HepG2 (cell line): ENCODE measurements at places on chromosomes 7 and 10. TPM values are rescaled to one million over a fixed set of nuclear protein-coding genes. Genes with fewer than 3 reads are reported as not detected.

GRCh38 chr10:35926846-35927245, 284.8 kb upstream of the FZD8 start:
- DNase-seq: no peak
- no peak overlapping the region for H3K27ac ChIP-seq
- H3K4me3 ChIP-seq: no peak overlapping the region
- no peaks in the 10 kb centered on the region for H3K27me3 ChIP-seq
- no peaks in the 10 kb centered on the region for H3K4me1 ChIP-seq

- no peaks in the 10 kb centered on the region for H3K36me3 ChIP-seq
- no peak overlapping the region for H3K27ac ChIP-seq
- DNase-seq: no peak
Observed at GRCh38 chr7:94877731-94878670, 29.4 kb upstream of the PPP1R9A start.

GRCh38 chr10:4103603-4104002, 318.6 kb upstream of the KLF6 start:
- no peak overlapping the region for H3K27ac ChIP-seq
- no peaks in the 10 kb centered on the region for H3K36me3 ChIP-seq
- no peaks in the 10 kb centered on the region for H3K27me3 ChIP-seq
- no peaks in the 10 kb centered on the region for H3K4me1 ChIP-seq

GRCh38 chr7:112337892-112338291, 112.4 kb upstream of the IFRD1 start:
- peaks cover 10% of the 10 kb centered on the region for H3K36me3 ChIP-seq
- H3K27ac ChIP-seq: no peak overlapping the region
- H3K4me3 ChIP-seq: no peak overlapping the region

- no peaks in the 10 kb centered on the region for H3K27me3 ChIP-seq
- H3K4me1 ChIP-seq: no peaks in the 10 kb centered on the region
- H3K36me3 ChIP-seq: peaks cover 74% of the 10 kb centered on the region
- no peak for DNase-seq
- H3K4me3 ChIP-seq: no peak overlapping the region
Observed at GRCh38 chr7:137920637-137921399, 74.0 kb upstream of the DGKI start.

DNA sequence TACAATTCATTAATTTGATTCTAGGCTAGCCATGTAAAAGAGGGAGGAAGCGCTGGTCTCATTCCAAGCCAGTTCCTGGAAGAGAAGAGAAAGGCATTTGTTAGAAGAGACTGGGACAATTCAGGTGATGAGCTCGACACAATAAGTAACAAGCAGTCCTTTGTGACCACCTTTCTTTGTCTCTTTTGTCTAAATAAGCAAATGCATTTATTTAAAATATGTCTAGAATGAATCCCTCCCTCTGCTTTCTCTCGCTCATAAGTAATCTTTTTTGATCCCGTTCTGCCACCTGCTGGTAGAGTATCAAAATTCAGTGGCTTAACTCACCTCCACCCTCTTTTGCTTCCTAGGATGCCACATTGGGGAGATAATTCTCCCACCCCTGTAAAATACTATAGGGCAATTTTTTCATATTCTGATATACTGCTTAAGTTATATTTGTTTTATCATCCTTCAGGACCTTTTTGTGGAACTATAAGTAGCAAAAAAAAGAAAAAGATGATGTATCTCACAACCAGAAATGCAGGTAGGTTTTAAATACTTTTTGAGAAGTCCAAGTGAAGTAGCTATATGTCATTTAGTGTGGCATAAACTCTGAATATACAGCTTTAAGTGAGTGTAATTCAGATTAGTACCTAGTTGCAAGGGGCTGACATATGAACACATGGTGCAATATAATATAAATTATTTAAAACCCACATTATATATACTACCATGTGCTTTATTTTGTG, 91.5 kb downstream of the GSDME start:
- no peaks in the 10 kb centered on the region for H3K4me1 ChIP-seq
- H3K36me3 ChIP-seq: no peaks in the 10 kb centered on the region
- H3K27me3 ChIP-seq: no peaks in the 10 kb centered on the region; the same call in 1 of the 2 replicates
- H3K27ac ChIP-seq: no peak overlapping the region
- no peak overlapping the region for H3K4me3 ChIP-seq

GRCh38 chr10:21791276-21791675, 212.3 kb downstream of the DNAJC1 start:
- no peaks in the 10 kb centered on the region for H3K4me1 ChIP-seq
- no peaks in the 10 kb centered on the region for H3K36me3 ChIP-seq
- no peaks in the 10 kb centered on the region for H3K27me3 ChIP-seq
- no peak overlapping the region for H3K4me3 ChIP-seq

DNA sequence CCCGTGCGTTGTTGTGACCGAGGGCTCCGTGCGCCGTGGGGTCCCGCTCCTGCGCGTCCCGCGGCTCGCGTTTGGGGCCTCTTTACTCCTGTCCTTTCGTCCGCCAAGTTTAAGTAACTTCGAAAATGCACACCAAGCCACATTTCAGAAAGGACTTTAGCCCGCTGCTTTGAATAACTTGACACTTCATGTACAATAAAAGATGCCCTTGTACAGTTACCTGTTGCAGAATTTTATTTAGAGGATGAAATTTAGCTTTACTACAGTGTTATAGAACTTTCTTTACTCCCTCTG, 459 bp downstream of the SUGCT start:
- no peaks in the 10 kb centered on the region for H3K36me3 ChIP-seq
- peak overlapping the region; percentile 84 for H3K4me3 ChIP-seq
- H3K4me1 ChIP-seq: peaks cover 40% of the 10 kb centered on the region
- H3K27ac ChIP-seq: peak overlapping the region; percentile 92

DNA sequence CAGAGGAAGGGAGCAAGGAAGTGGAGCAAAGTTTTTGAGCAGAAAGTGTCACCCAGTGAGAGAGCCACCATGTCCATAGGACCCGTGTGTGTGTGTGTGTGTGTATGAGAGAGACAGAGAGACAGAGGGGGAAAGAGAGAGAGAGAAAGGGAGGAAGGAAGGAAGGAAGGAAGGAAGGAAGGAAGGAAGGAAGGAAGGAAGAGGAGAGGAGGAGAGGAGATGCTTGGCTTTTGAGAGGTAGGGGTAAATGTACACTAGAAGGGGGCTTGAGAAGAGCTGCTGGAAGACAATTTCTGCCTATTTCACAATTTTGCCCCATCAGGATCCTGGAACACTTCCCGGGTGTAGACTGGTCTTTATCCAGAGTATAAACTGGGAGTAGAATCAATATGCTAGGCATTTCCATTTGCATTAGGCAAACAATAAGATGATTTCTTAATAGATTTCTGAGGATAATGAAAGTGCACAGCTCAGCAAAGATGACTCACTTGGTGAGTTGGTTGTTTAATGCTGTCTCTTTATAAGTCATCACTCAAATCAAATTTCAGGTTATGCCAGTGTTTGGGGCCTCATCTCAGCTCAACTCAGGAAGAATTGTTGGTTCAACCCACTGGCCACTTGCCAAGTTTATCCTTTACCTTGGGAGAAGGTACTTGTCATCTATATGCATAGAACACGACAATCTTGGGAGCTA, 70.0 kb upstream of the FAM13C start:
- no peaks in the 10 kb centered on the region for H3K4me1 ChIP-seq
- no peak overlapping the region for H3K27ac ChIP-seq
- no peaks in the 10 kb centered on the region for H3K36me3 ChIP-seq
- H3K27me3 ChIP-seq: no peaks in the 10 kb centered on the region
- no peak overlapping the region for H3K4me3 ChIP-seq
- no peak for DNase-seq

DNA sequence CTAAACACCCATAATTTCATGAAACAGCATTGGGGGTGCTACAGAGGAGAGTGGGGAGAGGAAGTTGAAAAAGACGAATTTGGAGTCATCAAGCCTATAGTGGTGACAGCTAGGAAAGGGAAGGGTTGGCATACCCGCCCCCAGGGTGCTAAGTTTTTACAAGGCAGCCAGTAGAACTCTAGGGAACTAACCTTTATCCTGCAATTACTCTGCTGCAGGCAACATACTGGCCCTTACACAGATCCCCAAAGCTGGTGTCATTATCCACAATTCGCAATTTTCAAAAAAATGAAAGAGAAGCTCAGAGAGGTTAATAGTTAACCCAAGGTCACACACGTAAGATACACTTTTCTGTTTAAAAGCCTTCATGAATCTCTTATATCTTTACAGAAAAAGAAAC, 14.2 kb upstream of the SLC35B4 start:
- H3K27me3 ChIP-seq: 0 out of 3 replicates have a peak, but pooled peaks cover 3% of the 10 kb centered on the region
- no peaks in the 10 kb centered on the region for H3K36me3 ChIP-seq
- H3K27ac ChIP-seq: no peak overlapping the region
- H3K4me3 ChIP-seq: no peak overlapping the region
- H3K4me1 ChIP-seq: peaks cover 22% of the 10 kb centered on the region

DNA sequence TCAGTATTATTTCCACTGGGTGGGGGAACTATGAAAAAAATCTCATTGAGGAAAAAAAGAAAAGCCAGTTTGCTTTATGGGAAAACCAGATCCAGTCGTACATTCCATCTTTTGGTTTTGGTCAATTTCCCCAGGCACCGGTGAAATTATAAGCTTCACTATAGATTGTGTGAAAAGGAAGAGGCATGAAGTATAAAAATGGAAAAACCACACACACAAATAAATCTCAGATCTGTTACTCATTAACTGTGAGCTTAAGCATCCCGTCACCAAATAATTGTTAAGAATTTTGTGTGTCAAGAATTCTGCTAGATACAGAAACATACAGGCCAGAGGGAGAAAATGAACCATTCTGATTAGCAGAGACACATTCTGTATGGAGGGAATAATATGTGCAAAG, 405.5 kb upstream of the CELF2 start:
- no peak for DNase-seq
- no peaks in the 10 kb centered on the region for H3K4me1 ChIP-seq
- H3K36me3 ChIP-seq: no peaks in the 10 kb centered on the region
- no peak overlapping the region for H3K27ac ChIP-seq

MALRD1 gene
- 5.0 and 15.4 TPM in 2 replicates for total RNA-seq

SLC25A40 gene
- total RNA-seq: 13.6 and 18.0 TPM in 2 replicates

PLAU gene
- total RNA-seq: 4.8 and 11.2 TPM in 2 replicates

SAP25 gene
- total RNA-seq: 0.15 TPM in 1 of 2 replicates, not detected in the other

RASSF4 gene
- total RNA-seq: 49.9 and 51.7 TPM in 2 replicates

LIPJ gene
- total RNA-seq: not detected in 2 replicates

FEZF1 gene
- total RNA-seq: not detected in 2 replicates
